Prostate gland (tissue), 2 donors: ENCODE measurements at places on chromosomes 1 and 21. TPM values are rescaled to one million over a fixed set of nuclear protein-coding genes. Genes with fewer than 3 reads are reported as not detected.

Gene FCRL4
- 0.28 TPM for total RNA-seq

Gene TEX38
- 30.6 TPM for total RNA-seq

Gene ZRANB2
- total RNA-seq: 72.8 TPM

Gene C1orf210
- 5.5 TPM for total RNA-seq

Gene AMY1A
- total RNA-seq: not detected

Gene MNDA
- 11.4 TPM for total RNA-seq

Gene SPRR2G
- not detected for total RNA-seq

Gene KIAA1614
- 6.4 TPM for total RNA-seq

Gene RHCE
- total RNA-seq: 3.9 TPM

Gene ADAM15
- total RNA-seq: 138 TPM

Gene LYPD8
- total RNA-seq: not detected

Gene PPFIA4
- 16.9 TPM for total RNA-seq

Gene SYT11
- 3.6 TPM for total RNA-seq

Gene ACOT11
- 6.7 TPM for total RNA-seq

Gene EFCAB7
- 11.6 TPM for total RNA-seq

Gene CRYAA
- not detected for total RNA-seq

Gene SPRR2D
- not detected for total RNA-seq
